ENCODE measurements at places on chromosomes 1 and 21.
A peak's percentile ranks its signal among the peaks of the same experiment; 100 is the strongest.

DNA sequence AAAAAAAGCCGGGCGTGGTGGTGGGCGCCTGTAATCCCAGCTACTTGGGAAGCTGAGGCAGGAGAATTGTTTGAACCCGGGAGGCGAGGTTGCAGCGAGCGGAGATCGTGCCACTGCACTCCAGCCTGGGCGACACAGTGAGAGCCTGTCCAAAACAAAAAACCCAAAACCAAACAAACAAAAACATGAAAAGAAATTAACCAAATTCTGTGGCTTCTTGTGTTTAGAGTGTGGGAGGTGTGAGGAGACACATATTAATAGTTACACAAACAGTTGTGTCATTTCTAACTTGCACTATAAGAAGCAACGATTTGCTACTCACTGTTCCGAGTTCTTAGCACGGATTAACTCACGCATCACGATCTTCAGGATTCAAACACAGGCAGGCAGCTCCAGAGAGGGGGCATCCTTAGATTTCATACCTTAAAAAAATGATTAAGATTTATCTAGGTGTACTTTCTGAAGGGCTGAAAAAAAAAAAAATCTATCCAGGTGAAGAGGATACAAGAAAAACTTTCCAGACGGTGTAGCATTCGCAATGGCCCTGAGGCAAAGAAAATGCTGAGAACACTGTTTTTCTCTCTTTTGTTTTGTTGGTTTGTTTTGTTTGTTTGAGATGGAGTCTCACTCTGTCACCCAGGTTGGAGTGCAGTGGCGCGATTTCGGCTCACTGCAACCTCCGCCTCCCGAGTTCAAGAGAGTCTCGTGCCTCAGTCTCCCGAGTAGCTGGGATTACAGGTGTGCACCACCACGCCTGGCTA lies 713 bp upstream of the HMGCL start:
- DNase-seq, result no peak

DNA sequence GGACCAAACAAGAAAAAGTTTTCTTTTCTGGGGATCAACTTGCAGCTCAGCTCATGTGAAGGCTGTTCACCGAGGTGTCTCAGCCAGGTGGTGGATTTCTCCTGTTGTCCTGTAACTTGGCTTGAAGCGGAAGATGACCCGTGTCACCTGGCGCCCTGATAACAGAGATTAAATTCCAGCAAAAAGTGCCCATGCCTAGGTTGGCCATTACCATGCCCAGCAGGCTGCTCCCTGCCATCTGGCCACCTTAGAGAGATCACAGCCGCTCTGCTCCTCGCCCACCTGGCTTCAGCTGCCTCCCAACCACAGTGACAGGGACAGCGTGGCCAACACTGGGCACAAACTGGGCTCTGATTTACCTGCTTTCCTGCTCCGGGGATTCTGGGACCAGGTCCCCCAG lies 149.5 kb downstream of the ZBTB18 start:
- DNase-seq, result no peak

GRCh38 chr1:88341447-88341846 lies 342.6 kb upstream of the PKN2 start:
- DNase-seq, result no peak

- DNase-seq, result no peak
Measured at GRCh38 chr1:12294076-12294475, 64.2 kb downstream of the VPS13D start.

DNA sequence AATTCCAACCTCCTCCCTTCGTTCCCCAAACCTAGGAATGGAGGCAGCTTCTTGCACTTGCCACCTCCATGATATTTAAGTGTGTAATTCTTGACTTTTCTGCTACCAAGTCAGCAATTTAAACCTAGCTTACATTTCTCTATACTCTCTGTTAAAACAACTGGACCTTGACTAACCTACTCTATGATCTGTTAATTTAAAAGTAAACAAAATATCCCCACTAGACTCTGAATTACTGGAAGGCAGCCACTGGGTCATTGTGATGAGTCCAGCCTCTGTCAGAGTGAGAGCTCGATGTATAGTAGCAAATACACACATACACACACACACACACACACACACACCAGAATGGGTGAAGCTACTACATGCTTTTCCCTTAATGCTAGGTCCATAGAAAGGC lies 40.0 kb upstream of the DHCR24 start:
- no peak for DNase-seq

GRCh38 chr1:175145899-175146528 lies 46.6 kb downstream of the KIAA0040 start:
- no peak for DNase-seq

GRCh38 chr1:97200595-97200994 lies 479.0 kb downstream of the PTBP2 start:
- DNase-seq, result no peak

DNA sequence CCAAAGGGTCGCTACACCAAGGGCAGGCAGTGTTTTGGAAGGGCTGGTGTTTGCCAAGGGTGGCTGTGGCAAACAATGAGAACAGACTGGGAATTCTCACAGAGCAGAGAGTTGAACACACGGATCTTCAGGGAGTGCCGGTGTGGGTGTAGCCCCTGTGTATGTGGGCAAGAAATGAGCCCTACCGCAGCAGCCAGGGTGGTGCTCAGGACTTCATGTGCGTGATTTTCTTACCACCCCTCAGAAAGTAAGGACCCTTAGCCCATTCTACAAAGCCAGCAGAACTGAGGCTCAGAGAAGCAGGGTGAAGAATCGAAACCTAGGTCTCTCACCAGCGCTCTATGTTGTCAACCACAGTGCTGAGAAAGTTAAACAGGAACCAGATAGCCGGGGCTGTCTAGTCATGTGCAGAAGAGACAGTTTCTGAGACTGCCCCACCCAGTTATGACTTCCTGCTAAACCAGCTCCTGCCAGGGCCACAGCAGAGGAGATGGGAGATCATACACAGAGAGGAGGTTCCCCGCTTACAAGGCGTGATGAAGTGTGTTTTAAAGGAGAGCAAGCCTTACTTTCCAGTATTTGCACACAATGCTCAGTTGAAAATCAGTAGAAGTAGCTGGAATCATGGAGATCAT lies 21.9 kb upstream of the MORC3 start:
- peak; percentile 67 for DNase-seq

- DNase-seq, result no peak
Measured at GRCh38 chr1:181014477-181015250, 8.0 kb downstream of the STX6 start.

- DNase-seq, result no peak
Measured at GRCh38 chr1:109657970-109658369, 2.1 kb downstream of the GSTM4 start.

GRCh38 chr1:37926038-37926924 lies 20.6 kb downstream of the INPP5B start:
- no peak for DNase-seq

DNA sequence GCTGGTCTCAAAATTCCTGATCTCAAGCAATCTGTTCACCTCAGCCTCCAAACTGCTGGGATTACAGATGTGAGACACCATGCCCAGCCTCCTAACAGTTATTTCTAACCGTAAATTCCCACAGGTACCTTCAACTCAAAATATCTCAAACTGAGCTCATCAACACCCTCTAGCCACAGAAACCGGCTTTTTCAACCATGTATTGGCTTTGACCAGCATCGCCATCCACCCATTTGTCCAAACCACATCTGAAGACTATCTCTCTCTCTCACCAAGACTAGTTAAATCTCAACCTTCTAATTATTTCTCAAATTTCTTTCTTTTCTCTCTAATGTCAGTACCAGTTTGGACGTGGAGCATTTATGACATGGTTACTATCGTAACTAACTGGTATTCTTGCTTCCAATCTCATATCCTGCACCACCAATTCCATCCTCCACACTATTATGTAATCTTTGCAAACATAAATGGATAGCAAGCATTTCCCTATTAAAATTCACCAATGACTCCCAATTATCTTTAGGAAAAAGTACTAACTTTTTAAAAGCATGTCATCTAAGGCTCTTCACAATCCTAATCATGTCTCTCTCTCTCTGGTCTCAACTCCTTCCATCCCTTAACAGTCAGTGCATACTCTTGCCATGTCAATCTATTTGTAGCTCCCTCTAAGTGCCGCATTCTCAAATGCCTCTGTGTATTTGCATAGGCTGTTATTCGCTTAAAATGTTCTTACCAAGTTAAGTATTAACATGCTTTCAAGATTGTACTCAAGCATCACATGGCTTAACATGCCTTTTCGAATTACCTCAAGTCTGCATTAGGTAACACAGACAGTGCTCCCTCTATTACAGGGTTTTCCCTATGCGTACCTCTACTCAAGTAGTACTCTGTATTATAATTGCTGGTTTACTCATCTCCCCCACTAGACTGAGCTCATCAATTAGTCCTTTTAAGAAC lies 18.1 kb downstream of the RSBN1 start:
- peak; percentile 49 for DNase-seq

- peak; percentile 82 for DNase-seq
Measured at GRCh38 chr1:150813028-150813707, 5.1 kb upstream of the CTSK start.

- DNase-seq, result peak; percentile 43
Measured at GRCh38 chr1:110214454-110215404, 4.6 kb downstream of the KCNC4 start.

GRCh38 chr1:56377431-56377830 lies 201.9 kb downstream of the PLPP3 start:
- no peak for DNase-seq

DNA sequence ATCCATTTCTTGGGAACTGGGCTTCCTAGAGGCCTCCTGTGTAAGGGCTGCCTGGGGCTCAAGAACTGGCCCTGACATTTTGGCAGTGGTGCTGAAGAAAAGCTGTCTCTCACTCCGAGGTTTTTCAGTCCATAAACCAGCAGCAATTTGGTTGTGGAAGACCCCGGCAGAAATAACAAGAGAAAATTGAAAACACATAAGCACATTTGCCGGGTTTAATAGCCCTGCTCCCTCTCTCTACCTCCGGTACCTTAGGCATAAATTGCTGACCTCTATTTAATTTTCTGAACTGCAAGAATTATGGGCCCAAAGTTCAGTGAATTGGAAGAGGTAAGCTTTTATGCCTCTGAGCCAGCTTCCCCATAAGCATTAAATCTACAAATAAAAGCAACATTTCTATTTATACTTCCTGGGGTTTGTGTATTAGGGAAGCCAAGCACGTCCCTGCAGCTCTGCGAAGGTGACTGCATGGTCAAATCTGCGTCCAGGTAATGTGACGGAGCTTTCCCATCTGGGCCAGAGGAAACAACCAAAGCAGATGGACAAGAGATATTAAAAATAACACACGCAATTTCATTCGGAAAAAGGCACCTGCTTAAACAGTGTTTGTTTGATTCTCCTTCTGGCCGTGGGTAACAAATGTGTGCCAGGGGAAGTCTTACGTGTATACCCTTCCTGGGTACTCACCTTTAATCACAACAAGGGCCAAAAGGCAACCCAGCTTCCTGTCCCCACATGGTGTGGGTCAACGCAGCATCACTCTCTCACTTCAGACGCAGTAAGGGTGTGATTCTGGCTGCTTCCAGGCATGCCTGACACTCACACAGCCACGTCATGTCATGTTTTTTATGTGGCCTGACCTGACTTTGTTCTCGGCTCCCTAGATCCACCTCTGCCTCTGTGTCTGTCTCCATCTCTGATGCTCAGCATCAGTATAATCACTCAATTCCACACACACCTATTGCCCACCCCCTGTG lies 69.2 kb downstream of the PAPPA2 start:
- DNase-seq, result no peak

GRCh38 chr1:158644449-158644848 lies 39.4 kb downstream of the OR10Z1 start:
- no peak for DNase-seq

- DNase-seq, result no peak
Measured at GRCh38 chr1:225848030-225848955, 33.9 kb downstream of the TMEM63A start.

- no peak for DNase-seq
Measured at GRCh38 chr21:45388011-45388521, 16.9 kb upstream of the COL18A1 start.

DNA sequence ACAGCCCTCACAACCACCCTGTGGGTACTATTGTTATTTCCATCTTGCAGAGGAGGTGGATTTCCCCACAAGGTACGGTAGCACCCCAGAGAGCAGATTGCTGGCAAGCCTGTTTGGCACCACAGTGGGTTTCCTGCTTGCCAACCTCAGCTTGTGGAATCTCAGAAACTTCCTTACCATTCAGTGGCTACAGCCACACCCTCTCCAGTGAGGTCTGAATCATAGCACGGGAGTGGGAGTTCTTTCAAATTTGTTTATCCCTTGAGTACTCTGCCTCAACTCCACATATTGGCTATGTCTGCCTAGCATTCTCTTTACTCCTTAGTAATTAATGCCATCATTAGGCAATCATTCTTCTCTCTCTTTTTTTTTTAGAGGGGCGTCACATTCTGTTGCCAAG lies 162.1 kb downstream of the PTPRU start:
- DNase-seq, result peak; percentile 1

- peak; percentile 51 for DNase-seq
Measured at GRCh38 chr1:210252621-210253051, 20.0 kb downstream of the SERTAD4 start.

GRCh38 chr1:111553196-111553595 lies 49.8 kb upstream of the ADORA3 start:
- no peak for DNase-seq

- DNase-seq, result peak; percentile 22
Measured at GRCh38 chr21:33801424-33802405, 113.9 kb downstream of the ATP5PO start.

- DNase-seq, result no peak
Measured at GRCh38 chr1:13702425-13703127, 2.6 kb downstream of the PRDM2 start.

GRCh38 chr1:3463013-3463385 lies 8.5 kb downstream of the ARHGEF16 start:
- DNase-seq, result no peak

DNA sequence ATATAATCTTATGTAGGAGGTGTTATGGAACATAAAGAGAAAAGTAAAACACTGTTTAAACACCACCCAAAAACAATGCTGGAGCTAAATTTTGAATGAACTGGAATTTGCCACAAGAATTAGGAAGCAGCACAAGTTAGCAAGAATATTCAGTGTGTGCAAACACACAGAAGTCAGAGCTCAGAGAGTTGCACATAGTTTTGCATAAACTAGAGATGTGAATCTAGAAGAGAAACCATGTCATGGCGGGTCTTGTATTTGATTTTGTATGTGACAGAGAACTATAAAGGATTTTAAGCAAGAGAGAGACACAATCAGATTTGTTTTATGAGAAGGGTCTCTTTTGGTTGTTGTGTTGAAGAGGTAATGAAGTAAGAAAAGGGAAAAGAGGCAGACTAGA lies 38.2 kb downstream of the SELENOF start:
- no peak for DNase-seq

GRCh38 chr1:200314085-200314750 lies 95.6 kb downstream of the ZNF281 start:
- DNase-seq, result no peak

- peak; percentile 81 for DNase-seq
Measured at GRCh38 chr1:56451491-56451890, 127.9 kb downstream of the PLPP3 start.

- DNase-seq, result no peak
Measured at GRCh38 chr1:25692560-25692959, 76.0 kb downstream of the MAN1C1 start.

DNA sequence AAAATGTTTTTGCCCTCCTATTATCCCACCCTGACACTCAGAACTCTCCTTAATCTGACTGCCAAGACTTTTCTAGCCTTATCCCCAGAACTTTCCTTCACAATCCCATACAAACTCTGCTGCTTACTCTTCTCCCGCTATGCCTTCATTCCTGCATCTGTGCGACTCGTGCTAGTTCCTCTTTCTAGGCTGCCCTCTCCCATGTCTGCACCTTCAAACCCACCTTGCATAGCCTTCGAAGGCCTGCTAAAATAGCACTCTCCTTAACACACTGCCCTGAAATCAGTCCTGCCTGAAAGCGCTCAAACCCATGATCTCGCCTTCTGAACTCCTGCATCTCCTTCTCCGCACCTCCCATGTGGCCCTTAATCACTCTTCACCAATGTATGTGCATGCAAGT lies 2.5 kb upstream of the NCF2 start:
- no peak for DNase-seq

GRCh38 chr1:26744075-26744959 lies 43.4 kb upstream of the PIGV start:
- peak; percentile 28 for DNase-seq
